ENCODE measurements at places on chromosomes 2 and 18. TPM values are rescaled to one million over a fixed set of nuclear protein-coding genes. Genes with fewer than 3 reads are reported as not detected.

ICOS gene
- not detected for total RNA-seq

REG1B gene
- total RNA-seq = not detected

FMNL2 gene
- total RNA-seq = 30.2 TPM

PTPRN gene
- total RNA-seq = 3.5 TPM

TTLL4 gene
- 5.9 TPM for total RNA-seq

CDK15 gene
- 1.3 TPM for total RNA-seq

ZNF804A gene
- 3.0 TPM for total RNA-seq

RAB10 gene
- total RNA-seq = 94.1 TPM

GALNT3 gene
- 0.66 TPM for total RNA-seq

NEU2 gene
- total RNA-seq = not detected

CDH19 gene
- total RNA-seq = not detected

CCDC148 gene
- total RNA-seq = 1.0 TPM

LYG1 gene
- total RNA-seq = 0.50 TPM

ZNF396 gene
- total RNA-seq = 5.0 TPM

DNAJC5G gene
- total RNA-seq = not detected

IL1RL1 gene
- 0.50 TPM for total RNA-seq

INHA gene
- 0.26 TPM for total RNA-seq

GPR35 gene
- total RNA-seq = 1.2 TPM

DSG4 gene
- not detected for total RNA-seq

CNDP1 gene
- not detected for total RNA-seq

EPAS1 gene
- total RNA-seq = 120 TPM

IL1RN gene
- not detected for total RNA-seq

CAVIN2 gene
- total RNA-seq = 12.6 TPM

CFC1 gene
- not detected for total RNA-seq

GULP1 gene
- 71.7 TPM for total RNA-seq

TMEM200C gene
- 0.17 TPM for total RNA-seq

CCDC85A gene
- not detected for total RNA-seq

SPR gene
- 25.9 TPM for total RNA-seq

BMP10 gene
- not detected for total RNA-seq

LOXL3 gene
- 12.6 TPM for total RNA-seq

TBC1D8 gene
- 3.8 TPM for total RNA-seq

TBR1 gene
- not detected for total RNA-seq

IL36G gene
- total RNA-seq = not detected

MYOM1 gene
- total RNA-seq = 0.26 TPM

DLGAP1 gene
- 0.51 TPM for total RNA-seq

HOXD11 gene
- not detected for total RNA-seq

GPR155 gene
- total RNA-seq = 6.4 TPM

PFN4 gene
- total RNA-seq = 1.5 TPM

EVA1A gene
- 16.2 TPM for total RNA-seq

PMAIP1 gene
- 29.8 TPM for total RNA-seq

ARHGEF4 gene
- 0.83 TPM for total RNA-seq

POTEJ gene
- total RNA-seq = not detected

LYG2 gene
- not detected for total RNA-seq

EML6 gene
- 1.3 TPM for total RNA-seq

MAP3K19 gene
- total RNA-seq = not detected

RPE gene
- total RNA-seq = 81.3 TPM

RPRM gene
- not detected for total RNA-seq

EMILIN1 gene
- 251 TPM for total RNA-seq

FOXI3 gene
- not detected for total RNA-seq

TANC1 gene
- 30.8 TPM for total RNA-seq

EIPR1 gene
- total RNA-seq = 15.2 TPM

Measured in fibroblast of lung (primary cell).